ENCODE measurements at places on chromosomes 5 and 9.

DNA sequence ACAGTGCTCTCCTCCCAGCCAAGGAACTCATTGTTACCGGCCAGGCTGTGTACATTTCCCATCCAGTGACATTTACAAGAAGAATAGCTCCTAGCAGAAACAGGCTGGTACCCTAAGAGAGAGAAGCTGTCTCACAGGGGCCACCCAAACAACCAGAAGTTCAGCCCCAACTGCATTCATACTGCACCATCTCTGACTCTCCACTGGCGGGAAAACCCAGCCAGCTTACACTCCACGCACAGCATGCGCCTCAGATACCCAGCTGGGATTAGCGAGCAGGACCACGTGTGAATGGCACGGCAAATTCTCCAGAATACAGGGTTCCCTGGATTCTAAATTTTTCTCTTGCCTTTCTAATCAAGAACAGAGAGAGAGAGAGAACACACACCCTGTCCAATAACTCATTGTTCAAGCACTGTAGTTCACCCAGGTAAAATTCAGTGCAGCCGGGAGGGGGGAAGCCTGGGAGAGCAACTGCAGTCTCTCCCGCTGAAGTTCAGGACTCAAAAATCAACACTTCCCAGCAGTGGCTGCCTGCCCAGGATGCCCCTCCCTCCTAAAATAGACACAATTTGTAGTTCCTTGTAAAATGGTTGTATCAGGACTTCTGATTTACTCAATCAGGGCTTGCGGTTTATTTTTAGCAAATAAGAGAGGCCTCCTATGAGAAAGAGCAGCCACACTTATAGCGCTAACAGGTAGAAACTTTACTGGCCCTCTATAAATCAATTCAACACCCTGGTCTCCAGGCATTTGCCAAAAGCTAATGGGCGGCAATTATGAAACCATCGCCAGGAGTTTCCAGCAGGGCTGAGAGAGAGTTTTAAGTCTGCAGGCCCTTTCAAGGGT lies 2.2 kb downstream of the COL23A1 start:
- no peak for DNase-seq

- no peak for DNase-seq
Observed at GRCh38 chr5:17925276-17925675, 291.0 kb downstream of the TAF11L14 start.

DNA sequence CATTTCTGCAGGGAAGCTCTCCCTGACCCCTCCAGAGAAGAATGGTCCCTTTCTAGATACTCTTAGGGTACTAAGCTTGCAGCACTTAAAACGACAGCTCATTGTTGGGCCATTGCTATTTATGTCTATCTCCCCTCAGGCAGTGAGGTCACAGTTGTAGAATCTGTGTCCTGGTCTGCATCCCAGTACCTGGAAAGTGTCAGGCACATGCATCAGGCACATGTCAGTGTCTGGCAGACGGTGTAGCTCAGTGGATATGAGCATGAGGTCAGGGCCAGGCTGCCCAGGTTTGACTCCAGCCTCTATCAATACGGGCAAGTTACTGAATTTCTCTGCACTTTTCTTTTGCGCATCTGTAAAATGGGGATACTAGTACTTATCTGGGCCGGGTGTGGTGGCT lies 22.2 kb upstream of the EEIG1 start:
- no peak for DNase-seq

DNA sequence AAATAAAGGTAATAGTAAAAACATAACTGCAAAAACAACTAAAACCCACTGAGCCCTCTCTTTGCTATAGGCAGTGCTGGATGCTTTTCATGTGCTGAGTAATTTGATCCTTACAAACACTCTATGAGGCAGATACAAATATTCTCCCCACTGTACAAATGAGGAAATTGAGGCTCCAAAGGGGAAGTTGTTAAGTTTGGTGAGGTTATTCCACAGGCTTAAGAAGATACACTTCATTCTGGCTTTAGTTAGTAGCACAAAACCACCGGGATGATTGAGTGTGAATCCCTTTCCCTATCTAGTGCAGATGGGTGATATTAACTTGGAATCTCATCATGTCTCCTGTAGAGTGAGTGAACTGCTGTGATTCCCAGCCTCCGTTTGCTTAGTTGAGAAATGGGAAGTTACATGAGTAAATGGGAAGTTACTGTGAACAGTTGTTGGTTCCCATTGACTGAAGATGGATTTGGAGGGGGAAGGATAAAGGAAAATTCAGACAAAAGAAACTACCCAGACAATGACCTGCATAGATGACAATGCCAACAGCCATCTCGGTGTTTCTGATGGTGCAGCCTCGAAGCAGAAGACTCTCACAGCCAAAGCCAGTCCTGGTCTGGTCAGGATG lies 208.3 kb downstream of the ATP10B start:
- DNase-seq = no peak

Measured in NCI-H2227 treated with DMSO at 0.1 percent for 48 hours (cell line).